Small intestine (tissue), 16 donors: ENCODE measurements at places on chromosomes 1 and 21.
A peak's percentile ranks its signal among the peaks of the same experiment; 100 is the strongest.

GRCh38 chr1:200304171-200304570, 105.7 kb downstream of the ZNF281 start:
- DNase-seq: no peak

DNA sequence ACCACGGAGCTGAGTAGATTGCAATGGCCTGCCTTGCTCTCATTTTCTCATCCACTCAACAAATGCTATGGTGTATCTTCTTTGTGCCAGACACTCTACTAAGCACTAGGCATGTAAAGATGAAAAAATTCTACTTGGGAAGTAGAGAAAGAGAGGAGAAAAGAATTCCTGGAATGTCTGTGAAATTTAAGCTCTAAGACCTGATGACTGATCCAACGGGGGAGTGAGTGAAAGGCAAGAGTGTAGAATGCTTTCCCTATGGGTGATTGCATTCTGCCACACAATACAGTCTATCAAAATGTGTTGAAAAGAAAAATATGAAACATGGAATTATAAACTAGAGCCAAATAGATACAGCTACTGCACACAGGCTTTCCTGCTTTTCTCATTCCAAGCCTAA, 82.3 kb downstream of the CYYR1 start:
- DNase-seq: no peak

DNA sequence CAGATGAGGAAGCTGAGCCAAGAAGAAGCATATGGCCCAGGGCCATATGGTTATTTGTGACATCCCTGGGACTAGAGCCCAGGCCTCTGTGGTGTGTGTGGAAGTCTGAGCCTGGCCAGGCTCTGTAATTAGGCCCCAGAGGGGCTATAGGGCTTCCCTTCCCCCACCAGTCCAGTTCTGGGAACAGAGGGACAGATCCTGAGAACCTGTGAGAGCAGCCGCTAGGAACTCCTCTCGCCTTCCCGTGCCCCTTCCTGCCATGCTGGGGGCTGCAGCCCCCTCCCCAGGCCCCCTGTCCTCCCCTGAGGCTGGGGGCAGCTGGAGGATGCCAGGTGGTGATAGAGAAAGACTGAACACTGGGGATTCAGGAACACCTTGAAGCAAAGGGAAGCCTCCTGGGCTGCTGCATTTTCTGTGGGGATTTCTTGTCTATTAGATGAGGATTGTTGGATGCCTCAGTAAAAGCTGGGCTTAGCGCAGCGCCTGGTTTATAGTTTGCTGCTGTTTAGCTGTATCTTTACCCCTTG, 33.3 kb downstream of the COQ8A start:
- no peak for DNase-seq

DNA sequence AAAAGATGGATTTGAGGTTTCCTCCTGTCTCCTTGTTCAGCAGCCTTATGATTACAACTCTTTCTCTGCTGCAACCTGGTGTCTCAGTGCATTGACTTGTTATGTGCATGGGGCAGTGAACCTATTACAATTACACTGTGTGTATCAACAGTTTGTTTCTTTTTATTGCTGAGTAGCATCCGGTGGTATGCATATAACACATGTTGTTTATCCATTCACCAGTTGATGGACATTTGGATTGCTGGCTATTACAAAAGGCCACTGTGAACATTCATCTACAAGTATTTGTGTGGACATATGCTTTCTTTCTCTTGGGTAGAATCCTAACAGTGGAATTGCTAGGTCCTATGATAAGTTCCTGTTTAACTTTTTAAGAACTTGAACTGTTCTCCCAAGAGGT, 65.9 kb downstream of the FMO4 start:
- no peak for DNase-seq

GRCh38 chr1:9907441-9907840, 2.6 kb downstream of the CTNNBIP1 start:
- no peak for DNase-seq

DNA sequence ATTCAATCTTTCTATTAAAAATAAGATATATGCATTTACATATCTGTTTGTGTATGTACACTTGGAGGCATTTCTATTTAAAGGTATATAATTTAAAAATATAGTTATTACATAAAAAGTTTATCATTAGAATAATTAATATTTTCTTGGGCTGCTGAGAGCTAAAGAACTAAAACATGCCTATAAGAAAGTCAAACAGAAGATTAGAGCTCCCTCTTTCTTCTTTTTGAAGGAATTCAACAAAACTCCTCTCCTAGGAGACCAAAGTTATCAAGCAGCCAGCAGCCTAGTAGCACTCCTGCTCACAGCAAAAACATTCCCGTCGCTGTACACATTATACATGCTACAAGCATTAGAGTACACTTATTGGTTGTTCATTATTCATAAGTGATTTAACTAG, 216.4 kb downstream of the VAV3 start:
- peak; percentile 26 for DNase-seq

- DNase-seq: no peak
These were observed 548.8 kb upstream of the PKN2 start for GRCh38 chr1:88134983-88135921.

GRCh38 chr1:92544756-92545165, 58.0 kb upstream of the GFI1 start:
- peak; percentile 10 for DNase-seq

- peak; percentile 64 for DNase-seq
These were observed 22.2 kb downstream of the SLC2A1 start for GRCh38 chr1:42936309-42937078.

- DNase-seq: no peak
These were observed 50.1 kb downstream of the ZNF281 start for GRCh38 chr1:200359610-200360163.

- no peak for DNase-seq
These were observed 684 bp downstream of the ZBTB8B start for GRCh38 chr1:32465578-32465933.

DNA sequence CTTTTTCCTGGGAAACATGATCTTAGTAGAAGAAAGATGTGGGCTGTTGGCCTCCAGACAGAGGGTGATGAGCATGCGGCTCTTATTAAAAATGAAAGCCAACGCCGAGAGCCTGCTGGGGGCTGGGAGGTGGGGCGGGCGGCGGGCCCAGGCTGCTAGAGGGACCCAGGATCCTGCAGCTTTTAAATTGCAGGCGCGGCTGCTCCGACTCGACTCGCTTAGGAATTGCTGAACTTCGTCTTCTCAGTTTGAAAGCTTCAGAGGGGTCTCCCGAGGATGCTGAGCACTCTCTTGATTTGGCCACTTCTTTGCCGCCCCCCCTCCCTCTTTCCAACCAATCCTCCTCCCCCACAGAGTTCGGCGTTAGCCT, 1.2 kb downstream of the AGPAT3 start:
- peak; percentile 63 for DNase-seq

GRCh38 chr1:50873458-50874187, 86.4 kb downstream of the FAF1 start:
- DNase-seq: peak; percentile 76

GRCh38 chr1:103779932-103780331, 30.2 kb downstream of the AMY1C start:
- DNase-seq: no peak

GRCh38 chr1:209443361-209443931, 140.1 kb upstream of the CAMK1G start:
- no peak for DNase-seq

GRCh38 chr1:17470021-17470799, 30.7 kb upstream of the RCC2 start:
- DNase-seq: no peak

GRCh38 chr1:247390116-247390791, 25.7 kb upstream of the NLRP3 start:
- peak; percentile 81 for DNase-seq

DNA sequence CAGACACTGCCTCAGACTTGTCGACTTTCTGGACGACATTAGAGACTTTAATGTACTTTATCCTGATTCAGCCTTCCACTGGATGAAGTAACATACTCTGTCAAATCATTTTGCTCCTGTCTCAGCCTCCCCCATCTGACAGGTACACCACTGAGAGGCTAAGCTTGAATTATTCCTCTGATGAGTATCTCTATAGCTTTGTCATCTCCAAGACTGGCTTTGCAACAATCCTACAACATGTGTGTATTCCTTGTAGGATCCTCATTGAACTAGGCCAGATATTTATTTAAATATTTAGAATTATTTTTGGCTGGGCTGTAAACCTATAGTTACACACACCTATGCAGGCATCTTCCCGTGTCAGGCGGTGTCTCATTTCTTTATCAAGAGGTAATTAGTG, 1.1 kb upstream of the TRIM58 start:
- no peak for DNase-seq

- no peak for DNase-seq
These were observed 9.5 kb upstream of the DEGS1 start for GRCh38 chr1:224173523-224173922.

DNA sequence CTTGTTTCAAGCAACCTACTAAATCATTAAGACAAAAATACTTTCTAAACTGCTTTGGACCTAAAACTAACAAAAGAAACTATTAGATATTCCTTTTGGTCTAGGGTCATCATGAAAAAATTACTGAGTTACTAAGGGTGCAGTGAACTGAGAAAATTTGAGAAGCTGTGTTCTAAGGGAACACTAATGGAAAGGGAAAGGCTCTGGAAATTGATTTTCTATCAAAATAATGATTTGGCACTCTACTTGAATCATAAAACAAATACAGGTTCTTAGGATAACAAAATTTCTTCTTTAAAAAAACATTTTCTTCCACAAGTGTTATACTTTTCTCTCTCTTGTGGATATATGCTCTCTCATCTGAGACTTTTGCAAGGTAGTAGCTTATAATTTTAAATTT, 213.5 kb downstream of the DNAH14 start:
- no peak for DNase-seq

GRCh38 chr1:107820801-107821200, 144.2 kb downstream of the VAV3 start:
- DNase-seq: no peak

DNA sequence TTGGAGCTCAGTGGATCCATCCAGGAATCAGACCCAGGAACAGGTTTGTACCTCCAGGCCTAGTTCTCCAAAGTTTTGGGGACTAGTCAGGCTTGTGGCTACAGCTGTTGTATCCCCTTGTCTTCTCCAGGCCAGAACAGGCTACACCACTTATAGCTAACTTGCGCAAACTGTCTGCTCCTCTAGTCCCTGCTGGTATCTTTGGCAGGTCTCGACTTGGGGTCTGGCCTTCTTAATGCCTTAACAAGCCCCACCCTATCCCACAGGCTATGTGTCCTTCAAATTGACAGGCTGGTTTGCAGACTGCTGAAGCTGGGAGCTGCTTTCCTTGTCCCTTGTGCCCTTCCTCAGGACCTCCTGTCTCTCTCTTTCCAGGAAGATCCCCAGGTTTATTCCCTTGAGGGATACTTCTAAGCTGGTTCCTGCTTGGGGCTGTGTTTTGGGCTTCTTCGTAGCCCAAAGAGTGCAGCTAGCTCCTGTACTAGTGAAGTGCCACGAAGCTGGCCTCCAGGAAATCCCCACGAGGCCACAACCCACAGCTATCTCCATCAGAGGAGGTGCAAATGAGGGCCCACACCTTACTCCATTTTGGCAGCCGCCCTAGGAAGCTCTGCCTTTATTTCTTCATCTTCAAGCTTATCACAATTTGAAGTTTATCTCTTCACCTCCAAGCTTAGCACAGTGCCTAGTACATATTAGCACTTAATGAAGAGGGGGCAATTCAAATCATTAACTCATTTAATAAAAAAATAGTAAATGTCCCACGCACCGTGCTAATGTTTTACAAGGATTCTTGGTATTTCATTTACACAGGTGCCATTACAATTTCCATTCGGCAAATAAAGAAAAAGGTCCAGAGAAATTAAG, 683 bp upstream of the DMAP1 start:
- no peak for DNase-seq

DNA sequence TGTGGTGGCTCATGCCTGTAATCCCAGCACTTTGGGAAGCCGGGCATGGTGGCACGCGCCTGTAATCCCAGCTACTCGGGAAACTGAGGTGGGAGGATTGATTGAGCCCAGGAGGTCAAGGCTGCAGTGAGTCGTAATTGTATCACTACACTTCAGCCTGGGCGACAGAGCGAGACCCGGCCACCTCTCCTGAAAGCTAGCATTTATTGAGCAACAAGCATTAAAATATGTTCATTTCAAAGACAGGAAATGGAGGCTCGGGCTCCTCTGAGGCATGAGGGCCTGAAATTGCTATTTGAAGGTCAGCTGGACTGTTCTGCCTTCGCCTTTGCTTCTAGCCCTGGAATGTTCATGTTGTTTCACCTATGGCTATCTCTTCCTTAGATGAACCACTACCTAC, 34.5 kb downstream of the SPATA21 start:
- no peak for DNase-seq

- DNase-seq: no peak
These were observed 6.3 kb upstream of the COL6A2 start for GRCh38 chr21:46091631-46092025.

- DNase-seq: no peak
These were observed 18.5 kb upstream of the AADACL3 start for GRCh38 chr1:12697397-12697796.

GRCh38 chr21:14545906-14546480, at the start of gene SAMSN1:
Gene SAMSN1, minus strand, starts transcription at chr21:14546315. Its CDS starts 54 bp downstream, at chr21:14546261.
- DNase-seq: peak; percentile 54
